ENCODE measurements at places on chromosomes 4 and X.

DNA sequence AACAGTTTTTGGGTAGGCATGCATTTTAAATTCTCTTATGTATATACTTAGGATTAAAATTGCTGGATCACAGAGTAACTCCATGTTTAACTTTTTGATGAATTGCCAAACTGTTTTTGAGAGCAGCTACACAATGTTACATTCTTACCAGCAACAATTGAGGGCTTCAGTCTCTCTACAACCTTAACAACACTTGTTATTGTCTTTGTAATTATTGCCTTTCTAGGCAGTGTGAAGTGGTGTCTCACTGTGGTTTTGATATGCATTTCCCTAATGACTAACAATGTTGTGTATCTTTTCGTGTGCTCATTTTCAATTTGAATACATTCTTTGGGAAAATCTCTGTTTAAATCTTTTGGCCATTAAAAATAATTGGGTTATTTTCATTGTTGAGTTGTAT lies 17.3 kb upstream of the F11 start:
- DNase-seq = no peak

GRCh38 chr4:140257461-140258305 lies 103.7 kb upstream of the MAML3 start:
- peak; percentile 73 for DNase-seq

DNA sequence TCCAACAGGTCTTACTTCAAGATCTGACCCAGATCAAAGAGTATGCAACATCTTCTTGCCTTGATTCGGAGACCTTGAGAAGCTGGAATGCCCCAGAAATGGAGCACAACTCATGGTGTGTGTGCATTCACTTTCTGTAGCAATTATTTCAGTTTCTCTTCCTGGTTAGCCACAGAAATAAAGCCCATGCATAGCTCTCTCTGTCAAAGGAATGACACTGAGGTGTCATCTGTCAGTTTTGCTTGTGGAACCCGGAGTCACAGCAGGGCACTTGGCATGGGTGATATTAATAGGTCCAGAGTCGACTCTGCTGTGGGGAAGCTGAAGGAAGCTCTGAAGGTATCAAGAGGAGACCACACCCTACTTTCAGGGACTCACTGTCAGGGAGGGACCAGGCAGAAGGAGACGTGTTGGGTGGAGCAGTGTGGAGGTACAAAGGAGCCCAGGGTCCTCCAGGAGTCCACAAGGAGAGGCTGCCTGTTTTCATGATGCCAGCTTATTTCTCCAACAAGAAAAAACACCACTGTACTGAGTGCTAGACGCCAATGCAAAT lies 10.7 kb downstream of the CLNK start:
- DNase-seq = no peak

DNA sequence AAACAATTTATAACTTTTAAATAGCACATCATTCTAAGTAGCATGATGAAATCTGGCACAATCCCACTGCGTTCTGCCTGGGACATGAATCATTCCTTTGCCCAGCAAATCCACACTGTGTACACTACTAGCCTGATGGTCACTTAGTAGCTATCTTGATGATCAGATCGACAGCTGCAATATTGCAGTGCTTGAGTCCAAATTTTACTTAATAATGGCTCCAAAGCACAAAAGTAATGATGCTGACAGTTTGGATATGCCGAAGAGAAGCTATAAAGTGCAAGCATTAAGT lies 86.6 kb upstream of the NPNT start:
- DNase-seq = no peak

DNA sequence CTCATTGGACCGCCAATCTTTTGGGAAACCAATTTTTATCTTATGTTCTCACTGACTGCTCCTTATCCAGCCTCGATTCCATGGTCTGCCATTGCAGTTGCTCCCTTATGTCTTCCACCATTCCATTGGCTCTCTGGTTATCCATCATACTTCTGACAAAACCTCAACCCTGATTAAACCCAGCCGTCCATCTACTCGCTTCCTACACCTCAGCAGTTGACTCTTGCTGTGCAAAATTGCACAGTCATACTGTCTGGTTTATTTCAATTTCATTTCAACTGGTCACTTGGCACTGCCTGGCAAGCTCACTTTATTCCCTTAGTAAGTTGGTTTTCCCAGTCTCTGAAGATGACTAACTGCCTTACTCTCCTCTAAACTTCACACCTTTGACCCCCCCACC lies 26.2 kb downstream of the ARL9 start:
- DNase-seq = no peak

GRCh38 chr4:140851804-140852203 lies 95.6 kb upstream of the TBC1D9 start:
- DNase-seq = no peak

DNA sequence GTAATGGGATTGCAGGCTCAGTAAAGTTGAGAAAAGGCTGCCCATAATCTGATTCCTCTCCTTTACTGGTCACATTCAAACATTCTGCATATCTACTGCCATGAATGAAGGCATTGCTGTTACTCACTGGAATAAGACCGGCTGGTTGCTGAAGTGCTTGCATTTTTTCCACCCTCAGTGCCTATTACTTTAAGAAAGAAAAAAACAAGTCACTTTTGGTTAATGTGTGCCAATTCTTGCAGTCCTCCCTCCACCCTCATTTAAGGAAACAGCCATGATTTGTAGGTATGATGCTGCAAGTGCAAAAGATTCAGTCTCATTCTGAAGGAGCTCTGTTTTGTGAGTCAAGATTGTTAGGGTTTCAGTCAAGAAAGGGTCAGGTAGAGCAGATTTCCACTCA lies 94.9 kb downstream of the EMCN start:
- DNase-seq = no peak

- DNase-seq = no peak
Measured at GRCh38 chr4:158821228-158821971, 52.6 kb downstream of the FNIP2 start.

DNA sequence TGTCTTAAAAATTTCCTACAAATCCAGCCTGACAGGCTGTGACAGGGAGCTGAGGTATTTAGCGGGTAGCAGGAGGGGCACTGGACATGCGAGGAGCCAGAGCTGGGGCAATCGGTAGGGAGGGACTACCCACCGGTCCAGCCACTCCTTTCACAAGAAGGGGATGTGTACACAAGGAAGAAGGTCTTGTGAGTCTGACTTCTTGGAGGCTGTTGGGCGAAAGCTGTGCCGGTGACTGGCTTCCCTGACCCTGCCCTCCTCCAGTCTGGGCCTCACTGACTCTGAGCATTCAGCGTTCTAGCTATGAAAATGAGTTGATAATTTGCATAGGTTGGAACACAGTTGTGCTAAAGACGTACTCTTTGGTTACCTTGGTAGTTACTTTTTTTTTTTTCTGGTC lies 12.7 kb upstream of the CXCL8 start:
- no peak for DNase-seq

- no peak for DNase-seq
Measured at GRCh38 chrX:12319003-12319519, 180.8 kb downstream of the FRMPD4 start.

GRCh38 chrX:139475432-139475831 lies 55.1 kb upstream of the F9 start:
- no peak for DNase-seq

DNA sequence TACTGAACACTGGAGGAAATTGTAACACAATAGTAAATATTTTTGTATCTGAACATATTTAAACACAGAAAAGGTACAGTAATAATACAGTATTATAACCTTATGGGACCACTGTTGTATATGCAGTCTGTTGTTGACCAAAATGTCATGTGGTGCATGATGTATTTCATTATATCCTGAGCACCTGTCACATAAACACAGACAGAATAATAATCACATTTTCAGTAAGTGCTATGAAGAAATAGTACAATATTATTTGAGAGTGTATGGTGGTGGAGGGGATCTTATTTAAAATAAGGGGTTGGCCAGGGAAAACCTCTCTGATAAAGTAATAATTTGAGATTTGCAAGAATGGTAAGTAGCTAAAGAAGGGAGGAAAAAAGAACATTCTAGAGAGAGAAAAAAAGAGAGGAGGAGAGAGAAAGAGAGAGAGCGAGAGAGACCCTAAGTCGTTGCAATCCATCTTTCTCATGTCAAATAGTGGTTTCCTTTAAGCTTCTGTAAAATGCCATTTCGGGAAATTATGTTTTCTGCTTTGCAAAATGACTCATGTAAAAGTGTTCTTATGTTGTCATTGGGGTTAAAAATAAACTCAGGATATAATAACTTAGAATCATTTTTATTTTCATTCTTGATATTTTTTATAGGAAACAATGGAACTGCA lies 19.3 kb upstream of the CLNK start:
- no peak for DNase-seq

DNA sequence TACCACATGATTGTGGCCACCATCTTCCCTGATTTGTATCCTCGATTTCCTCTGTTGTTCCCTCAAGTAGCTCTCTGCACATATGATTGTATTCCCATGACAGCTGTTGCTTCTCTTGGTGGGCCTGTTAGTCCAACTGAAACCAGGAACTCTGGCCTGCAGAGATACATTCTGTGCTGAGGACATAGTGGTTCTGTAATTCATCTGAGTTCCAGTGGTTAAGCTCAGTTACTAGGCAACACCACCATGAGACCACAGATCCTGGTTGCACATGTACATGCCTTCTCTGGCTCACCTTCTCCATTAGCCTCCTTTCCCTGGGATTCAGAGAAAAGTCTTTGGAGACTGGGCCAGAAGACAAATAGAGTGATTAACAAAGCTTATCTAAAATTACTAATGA lies 172.1 kb upstream of the SLC7A11 start:
- DNase-seq = no peak

GRCh38 chr4:99816545-99817308 lies at the start of gene DAPP1:
TSS of gene DAPP1 (plus strand) at chr4:99816827. CDS start at chr4:99816914, 87 bp downstream.
- DNase-seq = no peak

GRCh38 chr4:147913137-147913536 lies 181.2 kb downstream of the ARHGAP10 start:
- DNase-seq = no peak
